NCI-H345 (cell line): ENCODE measurements at places on chromosomes 6 and 20.

DNA sequence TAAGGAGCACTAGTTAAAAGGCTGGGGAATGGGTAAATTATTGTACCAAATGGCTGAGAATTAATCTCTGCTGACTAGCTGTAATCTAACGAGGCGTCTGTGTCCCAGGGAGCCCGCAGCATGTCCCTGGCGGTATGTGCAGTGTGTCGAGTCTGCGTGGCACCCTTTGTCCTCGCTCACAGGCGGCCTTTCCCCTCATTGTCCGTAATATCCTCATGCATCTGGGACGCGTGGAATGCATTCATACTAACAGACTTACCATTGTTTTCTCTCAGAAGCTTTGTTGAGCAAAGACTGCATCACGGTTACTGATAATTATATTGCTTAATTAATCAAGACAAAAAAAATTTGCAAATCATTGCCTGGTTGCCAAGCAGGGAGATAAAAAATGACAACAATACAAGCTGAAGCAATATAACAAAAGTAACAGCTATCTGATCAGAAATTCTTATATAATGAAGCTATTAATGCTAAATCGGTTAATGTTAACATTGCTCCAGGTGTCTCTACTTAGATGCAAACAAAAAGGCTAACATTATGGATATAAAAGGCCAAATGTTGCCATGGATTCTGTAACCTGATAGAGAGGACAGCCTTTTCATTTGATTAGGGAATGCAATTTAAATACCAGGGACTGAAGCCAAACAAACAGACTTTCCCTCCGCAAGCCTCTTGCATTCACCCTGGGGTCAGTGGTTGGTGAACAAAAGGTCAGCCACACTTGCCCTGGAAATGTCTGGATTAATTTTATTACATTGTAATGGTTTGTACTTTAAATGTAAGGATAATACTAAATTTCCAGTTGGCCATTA lies 124.8 kb downstream of the INSM1 start:
- DNase-seq = no peak

- DNase-seq = no peak
Observed at GRCh38 chr6:134177753-134178160, 125.3 kb upstream of the SLC2A12 start.

GRCh38 chr20:1103751-1104150 lies 14.7 kb upstream of the PSMF1 start:
- DNase-seq = no peak

- DNase-seq = peak; percentile 15
Observed at GRCh38 chr6:156013155-156013554, 557.5 kb upstream of the NOX3 start.

- DNase-seq = no peak
Observed at GRCh38 chr6:169978615-169979161, 227.3 kb downstream of the ERMARD start.

- DNase-seq = no peak
Observed at GRCh38 chr6:34259529-34260069, 10.8 kb upstream of the SMIM29 start.

- DNase-seq = no peak
Observed at GRCh38 chr6:32589596-32590449, at the start of gene HLA-DRB1. Gene HLA-DRB1, minus strand, starts transcription at chr6:32589848. Its CDS starts 106 bp downstream, at chr6:32589742.

DNA sequence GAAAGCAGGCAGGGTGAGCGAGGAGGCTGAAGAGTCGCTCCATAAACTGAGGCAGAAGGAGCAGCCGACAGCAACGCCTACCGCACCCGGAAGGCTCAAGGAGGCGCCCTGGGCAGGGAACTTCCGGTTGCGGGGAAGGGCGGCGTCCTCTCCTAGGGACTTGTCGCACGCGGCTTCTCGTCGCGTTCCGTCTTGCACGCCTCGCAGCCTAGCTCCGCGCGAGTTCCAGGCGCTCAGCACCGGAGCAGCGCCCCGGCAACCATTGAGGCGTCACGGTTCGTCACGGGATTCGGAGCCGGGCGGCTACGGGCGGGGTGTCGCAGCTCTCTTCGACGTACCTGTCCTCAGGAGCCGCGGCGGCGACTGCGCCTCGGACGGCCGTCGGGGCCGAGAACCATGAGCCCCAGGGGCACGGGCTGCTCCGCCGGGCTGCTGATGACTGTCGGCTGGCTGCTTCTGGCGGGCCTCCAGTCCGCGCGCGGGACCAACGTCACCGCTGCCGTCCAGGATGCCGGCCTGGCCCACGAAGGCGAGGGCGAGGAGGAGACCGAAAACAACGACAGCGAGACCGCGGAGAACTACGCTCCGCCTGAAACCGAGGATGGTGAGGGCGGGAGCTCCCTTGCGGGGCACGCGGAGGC lies at the start of gene SPACA1:
SPACA1 (plus strand) TSS at position 332 of the 641 bp plus-strand sequence; CDS start at position 397, 65 bp downstream.
- DNase-seq = no peak
